Caudate nucleus (tissue), 63 donors: ENCODE measurements at places on chromosomes 11 and 22.

DNA sequence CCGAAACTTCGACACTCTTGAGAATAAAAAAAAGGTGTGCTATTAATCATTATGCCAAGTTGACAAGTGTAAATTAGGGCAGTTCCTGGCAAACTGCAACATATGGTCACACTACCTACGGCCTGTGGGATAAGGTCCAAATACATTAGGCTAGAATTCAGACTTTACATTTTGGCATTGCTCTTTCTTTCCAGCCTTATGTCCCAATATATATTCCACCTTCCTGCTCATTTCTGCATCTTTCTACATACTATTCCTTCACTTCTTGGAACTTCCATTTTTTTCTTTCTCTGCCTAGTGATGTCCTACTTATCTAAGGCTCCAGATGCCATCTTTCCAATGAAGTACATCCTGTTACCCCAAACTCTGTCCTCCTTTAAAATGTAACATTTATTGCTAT lies 577.2 kb downstream of the LRRC4C start:
- DNase-seq = no peak

DNA sequence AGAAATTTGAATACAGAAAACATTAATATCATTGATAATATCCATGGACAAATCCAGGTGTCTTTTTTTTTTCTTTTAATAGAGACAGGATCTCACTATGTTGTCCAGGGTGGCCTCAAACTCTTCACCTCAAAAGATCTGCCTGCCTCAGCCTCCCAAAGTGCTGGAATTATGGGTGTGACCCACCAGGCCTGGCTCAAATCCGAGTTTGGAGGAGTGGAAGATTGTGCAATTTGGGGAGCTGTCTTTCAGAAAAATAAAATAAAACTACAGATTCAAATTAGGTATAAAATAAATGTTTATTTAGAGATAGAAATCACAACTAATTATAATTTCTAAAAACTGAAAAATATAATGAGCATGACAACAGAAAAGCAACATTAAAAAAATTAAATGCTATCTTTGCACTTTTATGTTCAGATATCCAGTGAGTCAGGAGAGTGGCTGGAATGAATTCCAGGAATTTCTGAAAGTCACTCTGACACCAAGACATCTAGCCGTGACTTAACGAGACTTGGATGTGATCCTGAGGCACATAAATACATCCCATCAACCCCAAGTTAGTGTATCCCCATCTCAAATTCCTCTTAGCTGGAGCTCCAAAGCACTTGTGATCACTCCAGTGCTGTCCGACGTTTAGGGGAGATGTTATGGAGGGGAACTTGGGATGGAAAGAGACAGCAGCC lies 128.6 kb upstream of the THY1 start:
- DNase-seq = no peak

DNA sequence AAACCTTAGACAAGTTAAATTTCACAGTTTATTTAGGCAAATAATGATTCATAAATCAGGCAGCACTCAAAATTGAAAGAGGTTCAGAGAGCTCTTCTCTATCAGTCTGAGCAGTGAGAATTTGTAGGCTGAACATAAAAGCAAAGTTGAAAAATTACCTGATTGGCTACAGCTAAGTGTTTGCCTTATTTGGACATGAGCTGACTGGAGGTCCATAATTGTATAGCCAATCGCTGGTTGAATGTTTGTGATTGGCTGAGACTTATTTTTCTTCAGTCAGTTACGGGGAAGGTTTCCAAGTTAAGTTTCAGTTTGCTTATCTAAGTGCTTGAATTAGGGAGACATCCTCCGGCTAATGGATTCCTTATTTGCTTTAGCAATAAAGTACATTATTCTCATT lies 527.5 kb downstream of the CNTN5 start:
- no peak for DNase-seq

- DNase-seq = no peak
Observed at GRCh38 chr22:50248196-50249081, 2.6 kb downstream of the HDAC10 start.

DNA sequence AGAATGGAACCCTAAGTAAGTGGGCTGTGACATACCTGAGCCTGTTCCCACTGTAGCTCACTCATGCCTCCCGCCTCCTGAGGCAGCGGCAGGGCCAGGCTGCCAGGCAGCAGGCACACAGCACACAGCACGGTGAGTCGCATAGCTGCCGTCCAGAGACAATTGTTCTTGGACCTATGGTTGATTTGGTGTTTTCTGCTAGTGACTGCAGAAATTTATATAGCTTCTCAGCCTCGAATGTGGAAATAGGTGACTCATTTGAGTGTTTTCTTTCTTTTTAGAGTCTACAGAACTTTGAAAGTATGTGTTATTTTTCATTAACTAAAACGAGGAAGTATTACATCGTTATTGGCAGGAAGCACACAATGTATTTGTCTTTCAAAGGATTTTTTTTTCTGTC lies at the start of gene MMP7:
MMP7 (minus strand) TSS at position 190 of the 400 bp plus-strand sequence; CDS start at position 143, 47 bp downstream.
- no peak for DNase-seq

DNA sequence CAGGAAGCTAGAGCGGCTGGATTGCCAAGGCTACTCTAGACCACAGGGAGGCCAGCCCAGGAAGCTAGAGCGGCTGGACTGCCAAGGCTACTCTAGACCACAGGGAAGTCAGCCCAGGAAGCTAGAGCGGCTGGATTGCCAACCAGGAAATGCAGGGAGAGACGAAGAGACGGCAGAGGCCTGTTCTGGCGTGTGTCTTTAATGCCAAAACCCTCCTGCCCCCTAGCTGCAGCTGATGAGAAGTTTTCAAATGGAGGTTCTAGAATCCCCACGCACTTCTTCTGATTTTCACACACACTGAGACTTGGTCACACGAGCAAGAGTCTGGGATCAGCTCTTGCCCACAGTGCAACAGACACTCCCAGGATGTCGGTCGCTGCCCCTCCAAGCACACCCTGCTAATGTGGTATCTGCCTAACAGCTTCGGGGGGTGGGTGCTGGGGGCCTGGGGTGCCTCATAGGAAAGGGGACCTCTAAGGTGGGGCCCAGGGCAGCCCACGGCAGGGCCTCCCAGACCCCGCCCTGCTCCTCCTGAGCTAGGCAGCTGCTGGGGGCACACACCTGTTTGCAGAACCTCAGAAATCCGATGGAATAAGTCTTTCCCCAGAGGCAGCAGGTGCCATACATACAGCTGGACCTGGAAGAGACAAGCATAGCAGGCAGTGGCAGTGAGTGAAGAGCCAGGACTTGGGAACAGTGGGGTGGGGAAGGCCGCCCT lies 28.5 kb downstream of the MAFF start:
- DNase-seq = no peak

GRCh38 chr11:111454561-111455192 lies 57.5 kb downstream of the BTG4 start:
- peak; percentile 71 for DNase-seq

DNA sequence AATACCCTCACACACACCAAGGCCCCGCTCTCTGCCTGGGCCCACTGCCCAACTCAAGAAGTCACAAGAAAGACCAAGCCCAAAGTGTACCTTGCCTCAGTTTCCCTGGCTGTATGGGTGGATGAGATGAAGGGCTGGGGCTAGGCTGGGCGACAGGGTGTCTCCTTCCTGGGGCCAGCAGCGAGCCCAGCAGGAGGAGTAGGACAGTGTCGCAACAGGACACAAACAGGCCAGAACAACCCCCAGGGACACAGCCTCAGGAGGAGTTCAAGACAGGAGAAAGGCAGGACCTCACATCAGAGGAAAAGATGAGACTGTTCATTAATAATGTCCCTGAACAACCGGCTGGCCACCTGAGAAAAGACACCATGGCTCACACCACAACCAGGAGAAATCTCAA lies 13.3 kb downstream of the CSNK1E start:
- DNase-seq = no peak

DNA sequence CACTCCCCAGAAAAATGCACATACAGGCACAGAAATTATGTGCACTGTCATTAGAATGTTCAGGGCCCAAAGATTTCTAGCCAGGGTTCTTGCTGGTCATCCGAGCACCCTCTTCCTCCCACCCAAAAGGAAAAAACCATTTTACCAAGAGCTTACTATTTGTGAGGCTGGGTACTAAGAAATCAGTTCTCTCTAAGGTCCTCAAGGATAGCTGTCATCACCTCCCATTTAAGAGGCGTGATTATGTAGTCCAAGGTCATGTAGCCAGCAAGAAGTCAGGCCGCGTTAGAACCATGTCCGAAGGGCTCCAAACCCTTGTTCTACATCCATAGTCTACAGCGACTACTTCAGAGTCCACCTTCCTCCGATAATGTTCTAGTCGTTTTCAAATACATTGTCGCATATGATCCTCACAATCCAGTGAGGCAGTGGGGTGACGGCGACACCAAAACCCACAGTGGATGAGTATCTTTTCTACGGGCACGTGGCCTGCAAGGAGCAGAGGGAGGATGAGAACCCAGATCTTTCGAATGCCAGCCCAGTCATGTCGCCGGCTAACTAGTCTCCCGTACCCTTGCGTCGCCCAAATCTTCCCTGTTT lies 634 bp downstream of the TIMM8B start:
- DNase-seq = no peak

DNA sequence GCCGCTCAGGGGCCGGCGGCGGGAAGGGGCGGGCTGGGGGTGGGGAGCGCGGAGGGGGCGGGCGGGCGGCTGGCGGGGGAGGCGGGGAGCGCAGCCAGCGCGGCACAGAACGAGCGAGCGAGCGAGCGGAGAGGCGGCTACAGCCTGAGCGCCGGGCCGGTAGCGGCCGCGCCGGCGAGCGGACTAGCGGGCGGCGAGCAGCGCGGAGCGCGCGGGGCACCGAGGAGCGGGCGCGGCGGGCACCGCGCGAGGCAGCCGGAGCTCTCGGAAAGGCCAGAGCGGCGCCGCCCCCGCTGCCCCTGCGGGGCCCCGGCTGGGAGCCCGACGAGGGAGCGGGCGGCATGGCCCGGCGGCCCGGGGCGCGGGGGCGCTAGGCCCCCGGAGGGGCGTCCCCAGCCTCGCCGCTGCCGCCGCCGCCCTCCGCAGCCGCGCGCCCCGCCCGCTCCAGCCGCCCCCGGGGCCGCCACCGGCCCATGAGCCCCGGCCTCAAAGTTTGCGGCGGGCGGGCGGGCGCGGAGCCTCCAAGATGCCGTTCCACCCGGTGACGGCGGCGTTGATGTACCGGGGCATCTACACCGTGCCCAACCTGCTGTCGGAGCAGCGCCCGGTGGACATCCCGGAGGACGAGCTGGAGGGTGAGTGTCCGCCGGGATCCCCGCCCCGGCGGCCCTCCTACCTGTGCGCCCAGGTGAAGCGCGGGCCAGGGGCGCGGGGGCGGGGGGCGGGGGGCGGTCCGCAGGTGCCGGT lies at the start of gene CABP7:
CABP7 (plus strand) TSS at position 105 of the 747 bp plus-strand sequence; CDS start at position 527, 422 bp downstream.
- no peak for DNase-seq

GRCh38 chr11:123853038-123853437 lies 32.4 kb downstream of the TMEM225 start:
- DNase-seq = no peak

DNA sequence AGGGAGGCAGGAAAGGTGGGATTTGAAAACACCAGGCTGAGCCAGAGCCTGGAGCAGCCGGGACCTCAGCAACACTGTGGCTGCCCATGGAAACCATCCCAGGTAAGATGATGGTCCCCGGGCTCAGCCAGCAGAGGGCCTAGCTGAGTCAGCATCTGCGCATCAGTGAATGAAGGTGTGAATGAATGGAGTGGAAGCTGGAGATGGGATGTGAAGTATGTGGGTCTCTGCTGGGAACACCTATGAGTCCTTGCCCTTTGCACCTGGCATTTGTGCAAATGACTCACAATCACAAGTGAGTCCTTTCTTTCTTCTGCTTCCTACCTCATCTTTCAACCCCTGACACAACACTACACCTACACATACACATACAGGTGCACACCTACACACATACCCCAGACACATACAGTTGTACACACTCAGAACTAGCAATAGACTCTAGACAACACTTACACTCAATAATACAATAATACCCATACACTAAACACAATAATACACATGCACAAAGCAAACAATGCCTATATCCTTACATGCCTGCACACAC lies 62.8 kb upstream of the PRDM11 start:
- DNase-seq = no peak
